Activated T-helper 1 cell treated with Interleukin-2 at 50 U/mL for 16 hours (primary cell): ENCODE measurements at places on chromosomes 13 and 19.

GRCh38 chr19:28582344-28582743, 630.6 kb downstream of the UQCRFS1 start:
- DNase-seq: no peak

- no peak for DNase-seq
Observed at GRCh38 chr19:31344403-31344802, 4.8 kb downstream of the TSHZ3 start.

- DNase-seq: no peak
Observed at GRCh38 chr19:35540356-35540927, 5.0 kb upstream of the TMEM147 start.

GRCh38 chr19:42253245-42254088, 1.5 kb downstream of the ERF start:
- DNase-seq: peak; percentile 50

- no peak for DNase-seq
Observed at GRCh38 chr13:97945792-97946419, 7.6 kb upstream of the IPO5 start.

GRCh38 chr13:73136776-73137175, 78.0 kb downstream of the KLF5 start:
- no peak for DNase-seq

DNA sequence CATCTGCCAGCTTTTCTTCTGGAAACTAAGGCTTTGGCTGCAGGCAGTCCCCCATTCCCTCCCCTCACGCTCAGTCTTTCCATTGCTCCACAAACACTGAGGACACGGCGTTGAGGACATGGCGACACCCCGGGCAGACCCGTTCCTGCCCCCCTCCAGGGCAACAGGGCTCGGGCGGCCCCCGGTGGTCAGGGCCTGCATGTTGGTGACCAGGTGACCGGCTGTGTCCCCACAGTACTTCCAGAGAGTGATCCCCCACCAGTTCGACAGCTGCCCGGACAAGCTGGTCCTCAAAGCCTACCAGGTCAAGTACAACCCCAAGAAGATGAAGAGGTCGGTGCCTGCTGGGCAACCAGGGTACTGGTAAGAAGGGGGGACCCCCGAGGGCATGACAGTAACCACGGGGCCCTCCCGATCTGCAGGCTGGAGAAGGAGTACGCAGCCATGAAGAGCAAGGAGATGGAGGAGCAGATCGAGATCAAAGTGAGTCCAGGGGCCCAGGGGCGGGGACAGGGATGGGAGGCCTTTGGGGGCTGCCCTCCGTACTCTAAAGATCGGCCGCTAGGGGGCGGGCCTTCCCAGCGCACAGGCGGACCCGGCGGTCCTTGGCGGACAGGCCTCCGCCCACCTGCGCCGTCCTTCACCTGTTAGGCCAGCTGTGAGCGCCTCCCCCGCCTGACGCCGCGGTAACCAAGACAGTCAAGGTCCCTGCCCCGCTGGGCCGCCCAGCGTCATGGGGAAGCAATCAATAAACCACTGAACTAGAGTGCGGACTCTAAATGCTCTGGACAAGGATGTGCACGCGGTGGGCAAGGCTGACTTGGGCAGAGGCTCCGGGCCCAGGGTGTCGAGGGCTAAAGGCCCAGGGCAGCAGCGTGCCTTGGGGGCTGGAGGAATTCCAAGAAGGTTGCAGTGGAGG, 21.1 kb downstream of the PRR36 start:
- peak; percentile 42 for DNase-seq

- DNase-seq: no peak
Observed at GRCh38 chr13:51682686-51683085, 98.4 kb downstream of the WDFY2 start.

DNA sequence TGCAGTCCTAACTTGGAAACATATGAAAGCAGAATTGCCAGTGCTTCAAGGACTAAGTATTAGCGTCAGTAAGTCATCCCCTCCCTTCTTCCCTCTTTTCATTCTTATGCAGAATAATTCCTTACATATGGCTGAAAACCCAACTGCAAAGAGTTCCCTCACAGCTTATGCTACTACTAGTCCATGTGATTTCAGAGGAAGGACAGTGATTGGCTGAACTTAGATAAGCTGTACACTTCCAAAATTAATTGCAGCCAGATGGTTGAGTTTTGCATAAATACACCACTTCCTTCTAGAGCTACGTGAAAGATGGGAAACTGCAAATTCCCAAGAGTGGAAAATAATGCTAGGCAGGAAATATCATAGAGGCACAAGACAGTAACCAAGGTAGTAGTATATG, 730.4 kb downstream of the OLFM4 start:
- DNase-seq: no peak

DNA sequence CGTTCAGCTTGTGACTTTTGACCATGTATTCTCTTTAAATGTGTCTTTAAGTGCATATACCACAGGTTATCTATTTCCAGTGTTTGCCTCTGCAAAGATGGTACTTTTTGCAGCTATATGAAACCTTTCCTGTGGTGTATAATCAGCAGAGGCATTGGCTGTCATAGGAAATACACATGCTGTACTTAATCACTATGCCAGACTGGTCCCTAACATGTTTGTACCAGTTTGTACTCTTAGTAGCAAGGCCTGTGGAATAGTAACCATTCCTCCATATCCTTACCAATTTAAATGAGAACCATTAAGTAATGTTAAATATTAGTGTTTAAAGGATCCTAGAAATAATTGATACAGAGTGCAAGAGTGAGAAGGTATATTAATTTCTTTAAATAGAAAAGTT, 69.8 kb downstream of the CDK8 start:
- DNase-seq: no peak

GRCh38 chr13:99585609-99586008, 84.3 kb downstream of the TM9SF2 start:
- no peak for DNase-seq

GRCh38 chr19:46494146-46494940, 1.3 kb downstream of the PNMA8B start:
- no peak for DNase-seq

DNA sequence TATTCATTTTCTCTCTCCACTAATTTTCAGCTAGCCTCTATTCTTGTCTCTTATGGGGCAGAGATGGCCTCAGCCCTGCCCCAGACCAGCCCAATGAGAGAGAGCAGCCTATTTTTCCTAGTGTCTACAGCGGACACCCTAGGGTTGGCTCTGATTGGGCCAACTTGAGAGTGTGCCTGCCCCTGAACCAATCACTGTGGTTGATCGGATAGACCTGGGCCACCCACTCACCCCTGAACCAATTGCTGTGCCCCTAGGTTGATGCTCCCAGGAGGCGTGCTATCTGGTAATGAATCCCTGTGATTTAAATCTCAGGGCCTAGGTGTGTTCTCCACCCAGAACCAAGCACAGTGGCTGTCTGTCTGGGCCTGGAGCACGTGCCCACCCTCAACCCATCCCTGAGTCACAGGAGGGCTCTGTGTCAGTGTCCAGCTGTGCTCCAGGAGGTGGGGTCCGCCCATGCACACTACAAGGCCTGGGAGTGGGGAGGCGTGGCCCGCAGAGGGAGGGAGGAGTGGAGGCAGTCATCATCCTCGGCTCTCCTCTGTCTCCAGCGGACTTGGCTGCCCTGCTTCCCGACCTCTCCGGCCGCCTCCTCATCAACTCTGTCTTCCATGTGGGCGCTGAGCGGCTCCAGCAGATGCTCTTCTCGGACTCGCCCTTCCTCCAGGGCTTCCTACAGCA, 14.9 kb upstream of the SCN1B start:
- no peak for DNase-seq

DNA sequence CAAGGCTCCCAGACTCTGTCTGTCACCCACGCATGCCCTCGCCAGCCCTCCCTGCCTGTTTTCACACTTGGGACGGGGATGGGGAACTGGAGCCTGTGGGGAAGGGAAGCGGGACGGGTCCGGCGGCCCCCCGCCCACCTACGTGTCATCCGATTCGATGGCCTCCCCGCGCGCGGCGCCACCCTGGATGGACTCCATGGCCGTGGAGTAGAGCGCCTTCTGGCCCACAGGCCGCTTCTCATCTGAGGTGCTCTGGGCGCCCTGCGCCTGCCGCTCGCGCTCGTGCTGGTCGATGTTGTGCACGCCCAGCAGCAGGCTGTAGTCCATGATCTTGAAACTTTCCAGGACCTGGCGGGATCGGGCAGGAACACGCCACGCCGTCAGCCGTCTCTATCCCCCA, 25.1 kb upstream of the CACTIN start:
- DNase-seq: no peak
